Cerebellar nuclear complex (tissue), 1 donor: ENCODE measurements at places on chromosomes 2 and 18.

DNA sequence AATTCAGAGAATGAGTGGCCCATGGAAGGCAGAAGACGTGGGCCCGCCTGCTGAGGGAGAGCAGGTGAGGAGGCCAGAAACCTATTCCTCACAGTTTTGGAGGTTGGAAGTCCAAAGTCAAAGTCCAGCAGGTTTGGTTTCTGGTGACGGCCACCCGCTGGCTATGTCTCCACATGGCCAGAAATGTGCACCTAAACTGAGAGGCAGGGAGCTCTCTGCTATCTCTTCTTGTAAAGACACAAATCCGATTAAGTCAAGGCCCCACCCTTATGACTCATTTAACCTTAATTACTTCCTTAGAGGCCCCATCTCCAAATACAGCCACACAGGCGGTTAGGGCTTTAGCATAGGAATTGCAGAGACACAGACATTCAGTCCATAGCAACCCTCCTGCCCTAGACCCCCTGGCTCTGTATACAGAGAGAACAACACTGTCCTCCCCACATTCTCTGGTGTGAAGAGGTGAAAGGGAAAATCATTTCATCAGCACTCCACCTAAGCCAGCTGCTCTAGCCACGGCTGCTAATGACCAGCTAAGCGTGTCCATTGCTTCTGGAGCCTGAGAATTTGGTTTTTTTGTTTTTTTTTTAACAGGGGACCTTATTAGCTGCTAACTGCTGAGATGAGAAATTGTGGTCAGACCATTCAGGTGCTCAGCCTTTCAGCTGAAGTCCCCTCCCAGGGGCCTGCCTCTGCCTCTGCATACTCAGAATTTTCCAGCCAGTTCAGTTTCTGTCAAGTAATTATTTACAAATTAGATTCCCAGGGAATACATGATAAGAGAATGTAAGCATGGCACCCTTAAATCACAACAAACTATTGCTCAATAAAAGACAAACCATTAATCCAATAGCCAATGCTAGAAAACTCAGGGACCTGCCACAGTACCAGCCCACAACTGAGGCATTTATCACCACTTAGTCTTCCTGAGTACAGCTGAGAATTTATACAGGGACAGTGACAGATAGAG, 368.7 kb upstream of the ID2 start:
- no peak for DNase-seq

GRCh38 chr2:181742922-181743722, 62.8 kb upstream of the NEUROD1 start:
- no peak for DNase-seq

GRCh38 chr2:199940373-199940772, 14.9 kb downstream of the TYW5 start:
- no peak for DNase-seq

GRCh38 chr2:30149513-30149912, 2.7 kb downstream of the YPEL5 start:
- no peak for DNase-seq

DNA sequence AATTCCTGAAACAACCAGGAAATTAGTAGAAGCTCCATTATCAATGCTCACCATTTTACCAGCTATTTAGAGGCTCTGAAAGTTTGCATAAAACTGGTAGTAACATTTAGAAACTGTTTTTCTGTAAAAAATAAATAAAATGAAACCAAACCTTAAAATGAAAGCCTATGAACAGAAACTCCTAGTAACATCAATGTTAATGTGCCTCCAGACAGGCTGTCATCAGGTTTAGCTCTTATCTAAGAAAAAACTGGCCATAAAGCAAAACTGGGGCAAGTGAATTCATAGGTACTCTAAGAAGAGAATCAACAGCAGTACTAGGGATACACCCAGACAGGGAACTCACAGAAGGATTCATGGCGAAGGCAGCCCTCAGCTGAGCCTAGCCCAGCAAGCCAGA, 8.0 kb downstream of the E2F6 start:
- no peak for DNase-seq

DNA sequence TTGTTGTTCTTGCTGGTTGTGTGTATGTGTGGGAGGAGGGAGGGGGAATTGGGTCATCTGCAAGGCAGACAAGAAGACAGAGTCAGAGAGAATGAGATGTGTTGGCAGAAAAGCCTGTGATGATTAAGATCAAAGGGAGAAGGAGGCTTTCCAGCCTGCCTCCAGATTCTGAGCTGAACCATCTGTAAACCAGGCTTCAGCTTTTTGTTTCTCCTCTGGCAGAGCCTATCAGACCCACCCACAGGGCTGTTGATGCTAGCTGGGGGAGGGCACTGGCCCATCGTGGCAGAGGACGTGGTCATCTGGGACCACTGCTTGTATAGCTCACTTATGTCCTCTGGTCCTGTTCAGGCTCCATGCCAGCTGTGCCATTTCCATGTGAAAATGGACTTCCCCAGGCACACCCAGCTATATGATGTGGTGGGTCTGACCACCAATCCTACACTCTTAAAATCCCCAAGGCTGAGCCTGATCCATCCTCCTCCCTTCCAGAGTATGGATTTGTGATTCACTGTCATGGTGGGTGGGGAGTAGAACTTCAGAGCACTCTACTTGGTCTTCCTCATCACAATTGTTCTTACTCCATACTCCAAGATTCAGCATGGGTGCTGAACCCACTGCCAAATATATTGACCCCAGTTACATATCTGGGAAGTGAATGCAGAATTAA, 27.8 kb upstream of the COL6A3 start:
- DNase-seq: no peak
